Activated CD4-positive, alpha-beta T cell treated with anti-CD3 and anti-CD28 coated beads for 36 hours (primary cell): ENCODE measurements at places on chromosomes 5 and 9. TPM values are rescaled to one million over a fixed set of nuclear protein-coding genes. Genes with fewer than 3 reads are reported as not detected.

Gene ANKRD31
- 0.67 TPM for total RNA-seq

Gene RNF44
- total RNA-seq, result 62.9 TPM

- no peak overlapping the region for H3K27ac ChIP-seq
- no peaks in the 10 kb centered on the region for H3K4me1 ChIP-seq
- no peaks in the 10 kb centered on the region for H3K36me3 ChIP-seq
- no peaks in the 10 kb centered on the region for H3K27me3 ChIP-seq
- DNase-seq, result no peak
- no peak overlapping the region for H3K4me3 ChIP-seq
Measured at GRCh38 chr9:134839455-134840125, 41.0 kb upstream of the FCN2 start.

Gene ZDHHC11B
- total RNA-seq, result 0.48 TPM

- H3K27me3 ChIP-seq, result peaks cover 53% of the 10 kb centered on the region
- H3K36me3 ChIP-seq, result no peaks in the 10 kb centered on the region
- peaks cover 13% of the 10 kb centered on the region for H3K4me1 ChIP-seq
- no peak within 1 kb of the TSS for H3K27ac ChIP-seq
- H3K4me3 ChIP-seq, result no peak within 1 kb of the TSS
Measured at GRCh38 chr5:169300468-169301385, at the start of gene SLIT3. Gene SLIT3 (minus strand): TSS chr5:169301139. CDS start chr5:169300709, 430 bp downstream.

GRCh38 chr5:96177303-96177869 is 215.7 kb upstream of the ELL2 start:
- no peak overlapping the region for H3K4me3 ChIP-seq
- no peaks in the 10 kb centered on the region for H3K36me3 ChIP-seq
- H3K27ac ChIP-seq, result no peak overlapping the region
- peaks cover 12% of the 10 kb centered on the region for H3K27me3 ChIP-seq
- H3K4me1 ChIP-seq, result peaks cover 2% of the 10 kb centered on the region

DNA sequence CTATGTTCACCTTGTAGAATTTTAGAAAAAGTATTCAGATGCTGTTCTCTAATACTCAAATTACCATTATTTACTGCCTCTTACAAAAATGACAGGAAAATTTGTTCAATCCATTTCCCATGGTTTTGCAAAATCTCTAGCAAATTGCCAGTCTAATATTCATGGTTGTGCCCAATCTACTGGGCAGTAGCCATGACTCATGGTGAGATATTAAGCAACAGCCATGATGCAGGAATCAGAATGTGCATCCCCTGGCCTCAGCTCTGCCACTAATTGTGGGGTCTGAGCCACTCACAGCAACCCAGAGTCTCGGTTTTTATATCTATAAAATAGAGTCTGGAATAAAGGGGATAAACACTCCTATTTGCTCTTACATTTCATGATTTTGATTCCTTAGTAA is 353.6 kb downstream of the DEPDC1B start:
- no peaks in the 10 kb centered on the region for H3K4me1 ChIP-seq
- DNase-seq, result no peak
- H3K4me3 ChIP-seq, result no peak overlapping the region
- H3K27ac ChIP-seq, result no peak overlapping the region
- H3K36me3 ChIP-seq, result no peaks in the 10 kb centered on the region
- no peaks in the 10 kb centered on the region for H3K27me3 ChIP-seq

GRCh38 chr5:16456103-16456832 is 9.3 kb downstream of the ZNF622 start:
- H3K4me3 ChIP-seq, result peak overlapping the region; percentile 34
- peak overlapping the region; percentile 79 for H3K27ac ChIP-seq
- no peaks in the 10 kb centered on the region for H3K27me3 ChIP-seq
- H3K4me1 ChIP-seq, result peaks cover 52% of the 10 kb centered on the region
- DNase-seq, result peak; percentile 61

Gene IPPK
- total RNA-seq, result 12.2 TPM

Gene PHF24
- 0.18 TPM for total RNA-seq
